ENCODE measurements at places on chromosomes 3 and 15. TPM values are rescaled to one million over a fixed set of nuclear protein-coding genes. Genes with fewer than 3 reads are reported as not detected.

Gene BUB1B
- polyA plus RNA-seq = not detected

Gene C2CD4B
- not detected for polyA plus RNA-seq

Gene PLA2G4D
- not detected for polyA plus RNA-seq

Gene GHSR
- polyA plus RNA-seq = not detected

Gene EIF4E3
- polyA plus RNA-seq = 17.7 TPM

Gene EOMES
- polyA plus RNA-seq = 1.5 TPM

Gene DNAJA4
- 9.9 TPM for polyA plus RNA-seq

Gene MST1R
- polyA plus RNA-seq = 0.66 TPM

Gene THBS1
- polyA plus RNA-seq = not detected

Gene IL5RA
- not detected for polyA plus RNA-seq

Gene TMEM212
- polyA plus RNA-seq = not detected

Gene AMOTL2
- not detected for polyA plus RNA-seq

Gene MED12L
- not detected for polyA plus RNA-seq

Gene FEZF2
- polyA plus RNA-seq = not detected

Gene FANCD2OS
- polyA plus RNA-seq = not detected

Gene RARRES1
- not detected for polyA plus RNA-seq

Gene OR5K2
- not detected for polyA plus RNA-seq

Gene ZIC1
- polyA plus RNA-seq = not detected

Gene FOXL2
- not detected for polyA plus RNA-seq

Gene SLC22A14
- polyA plus RNA-seq = not detected

Gene CADM2
- not detected for polyA plus RNA-seq

Gene CD47
- polyA plus RNA-seq = 171 TPM

Gene STT3B
- 140 TPM for polyA plus RNA-seq

Gene GABRB3
- polyA plus RNA-seq = not detected

Gene GCNT3
- polyA plus RNA-seq = not detected

Gene TJP1
- not detected for polyA plus RNA-seq

Gene PIGB
- 21.0 TPM for polyA plus RNA-seq

Gene SOX2
- polyA plus RNA-seq = not detected

Gene MYZAP
- 4.2 TPM for polyA plus RNA-seq

Gene IMPDH2
- polyA plus RNA-seq = 109 TPM

Gene RETNLB
- polyA plus RNA-seq = not detected

Gene CCDC191
- polyA plus RNA-seq = 2.4 TPM

Gene WDR93
- not detected for polyA plus RNA-seq

Gene CNOT10
- 31.4 TPM for polyA plus RNA-seq

Gene PRICKLE2
- not detected for polyA plus RNA-seq

Gene SCN11A
- polyA plus RNA-seq = not detected

Gene C3orf85
- polyA plus RNA-seq = not detected

Gene RTP1
- not detected for polyA plus RNA-seq

Gene IRAK2
- 3.8 TPM for polyA plus RNA-seq

Gene SETMAR
- 24.1 TPM for polyA plus RNA-seq

Gene GATA2
- polyA plus RNA-seq = not detected

Gene SLC2A2
- polyA plus RNA-seq = not detected

Gene CHRM5
- not detected for polyA plus RNA-seq

Gene IL20RB
- 0.33 TPM for polyA plus RNA-seq

Gene CLDN18
- not detected for polyA plus RNA-seq

All from naive thymus-derived CD4-positive, alpha-beta T cell (primary cell).